ENCODE measurements at places on chromosomes 12 and 14.

GRCh38 chr12:132489078-132489601 is 811 bp upstream of the FBRSL1 start:
- no peak for DNase-seq

- DNase-seq, result no peak
Measured at GRCh38 chr12:112822056-112822455, 30.5 kb downstream of the RPH3A start.

GRCh38 chr14:91041450-91041849 is 19.0 kb downstream of the RPS6KA5 start:
- DNase-seq, result no peak

GRCh38 chr14:102826161-102826560 is 48.9 kb downstream of the TRAF3 start:
- DNase-seq, result no peak

GRCh38 chr14:102540315-102541028 is 30.9 kb upstream of the ANKRD9 start:
- DNase-seq, result no peak

GRCh38 chr12:3935078-3935477 is 61.9 kb upstream of the PARP11 start:
- DNase-seq, result no peak

DNA sequence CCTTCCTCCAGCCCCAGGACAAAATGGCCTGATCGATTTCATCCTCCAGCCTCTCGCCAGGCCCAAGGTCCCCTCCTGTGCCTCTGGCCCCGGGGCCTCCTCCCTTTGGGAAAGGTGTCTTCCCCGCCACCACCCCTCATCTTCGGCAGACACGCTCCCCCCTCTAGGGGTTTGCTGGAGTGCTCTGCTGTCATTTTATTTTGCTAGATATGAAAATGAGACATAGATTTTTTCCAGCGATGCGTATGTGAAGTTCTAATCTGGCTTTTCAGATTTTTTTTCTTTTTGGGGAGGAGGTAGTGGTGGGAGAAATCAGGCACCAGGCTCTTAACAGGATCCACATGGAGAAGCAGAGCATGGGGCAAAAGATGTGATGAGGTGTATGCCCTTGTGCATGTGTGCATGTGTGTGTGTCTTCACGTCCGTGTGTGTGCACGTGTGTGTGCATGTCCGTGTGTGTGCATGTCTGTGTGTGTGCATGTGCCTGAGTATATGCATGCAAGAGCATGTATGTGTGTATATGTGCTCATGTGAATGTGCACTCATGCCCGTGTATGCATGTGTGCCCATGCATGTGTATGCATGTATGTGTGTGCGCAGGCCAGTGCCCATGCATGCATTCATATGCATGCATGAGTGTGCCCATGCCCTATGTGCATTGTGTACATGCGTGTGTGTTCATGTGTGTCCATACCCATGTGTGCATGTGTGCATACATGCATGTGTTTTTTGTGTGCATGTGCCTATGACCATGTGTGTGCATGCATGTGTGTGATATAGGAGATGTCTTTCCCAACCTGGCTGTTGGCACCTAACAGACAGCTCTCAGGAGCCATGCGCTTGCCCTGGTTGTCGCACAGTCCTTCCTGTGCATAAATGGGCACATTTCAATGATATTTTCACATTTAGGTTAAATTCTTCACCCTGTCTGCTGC is 203.0 kb downstream of the RBM19 start:
- DNase-seq, result no peak

DNA sequence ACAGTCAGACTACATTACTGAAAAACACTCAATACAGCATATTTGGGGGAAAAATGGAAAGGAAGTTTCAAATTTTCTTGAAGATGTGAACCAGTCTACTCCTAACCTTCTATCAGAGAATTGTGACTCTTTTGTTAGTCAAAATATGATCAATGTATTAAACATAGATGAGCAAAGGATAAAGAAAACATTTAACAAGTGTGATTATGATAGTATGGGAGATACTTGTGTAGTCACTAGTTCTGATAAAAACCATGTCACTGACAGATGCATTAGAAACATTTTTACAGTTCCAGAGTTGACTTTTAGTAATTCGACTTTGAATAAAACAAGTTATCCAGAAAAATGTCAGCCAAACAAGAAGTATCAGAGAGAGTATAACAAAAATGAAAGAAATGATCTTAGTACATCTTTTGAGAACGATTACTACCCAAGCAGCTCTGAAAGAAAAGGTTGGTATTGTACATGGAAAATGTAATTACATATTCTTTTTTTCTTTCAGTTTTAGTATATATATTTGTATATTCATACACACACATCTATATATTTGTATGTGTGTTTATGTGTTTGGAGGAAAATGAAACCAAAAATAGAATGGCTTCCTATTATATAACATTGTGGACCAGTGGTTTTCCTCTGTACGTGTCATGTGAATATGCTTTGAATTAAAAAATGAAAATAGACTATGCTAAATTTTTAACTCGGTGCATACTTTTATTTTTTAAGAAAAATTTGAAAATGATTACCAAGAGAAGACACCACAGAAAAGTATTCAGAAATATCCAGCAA is 63.3 kb upstream of the ABCD2 start:
- no peak for DNase-seq

GRCh38 chr12:12877781-12878455 is 13.4 kb upstream of the GPRC5A start:
- DNase-seq, result no peak

DNA sequence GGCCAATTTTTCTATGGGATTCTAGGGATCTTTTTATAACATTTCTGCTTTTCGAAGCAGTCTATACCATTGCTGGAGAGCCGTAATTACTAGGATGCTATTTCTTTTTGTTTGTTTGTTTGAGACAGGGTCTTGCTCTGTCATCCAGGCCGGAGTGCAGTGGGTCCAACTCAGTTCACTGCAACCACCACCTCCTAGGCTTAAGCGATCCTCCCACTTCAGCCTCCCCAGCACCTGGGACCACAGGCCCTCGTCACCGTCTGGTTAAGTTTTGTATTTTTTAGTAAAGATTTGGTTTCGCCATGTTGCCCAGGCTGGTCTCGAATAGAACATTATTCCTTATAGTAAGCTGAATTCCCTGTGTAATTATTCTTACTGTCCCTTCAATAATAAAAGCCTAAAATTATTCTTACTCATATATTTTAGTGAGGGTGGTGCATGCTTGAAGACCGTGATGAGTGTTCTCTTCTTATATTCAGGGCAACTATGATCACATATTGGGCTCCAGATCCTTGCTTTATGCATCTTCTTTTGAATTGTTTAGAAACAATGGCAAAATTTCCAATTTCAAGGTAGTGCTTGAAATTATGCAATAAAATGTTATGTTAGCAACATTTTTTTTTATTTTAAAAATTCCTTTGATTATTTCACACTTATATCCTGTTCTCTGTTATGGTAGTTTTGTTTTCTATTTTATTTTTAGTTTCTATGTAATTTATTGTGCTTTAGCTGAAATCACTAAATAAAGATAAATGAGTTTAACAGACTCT is 66.2 kb downstream of the CRADD start:
- no peak for DNase-seq

DNA sequence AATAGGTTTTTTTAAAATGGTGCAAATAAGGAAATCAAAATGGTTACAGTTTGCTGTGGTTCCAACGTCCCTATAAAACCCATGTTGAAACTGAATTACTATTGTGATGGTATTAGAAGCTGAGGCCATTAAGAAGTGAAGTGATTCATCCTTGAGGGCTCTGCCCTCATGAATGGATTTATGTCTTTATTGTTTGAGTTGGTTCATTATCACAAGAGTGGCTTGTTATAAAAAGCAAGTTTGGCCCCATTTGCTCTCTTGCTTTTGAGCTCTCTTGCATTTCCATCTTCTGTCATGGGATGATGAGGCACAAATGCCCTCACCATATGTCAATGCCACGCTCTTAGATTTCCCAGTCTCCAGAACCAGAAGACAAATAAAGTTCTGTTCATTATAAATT is 62.3 kb downstream of the PRKD1 start:
- DNase-seq, result no peak

DNA sequence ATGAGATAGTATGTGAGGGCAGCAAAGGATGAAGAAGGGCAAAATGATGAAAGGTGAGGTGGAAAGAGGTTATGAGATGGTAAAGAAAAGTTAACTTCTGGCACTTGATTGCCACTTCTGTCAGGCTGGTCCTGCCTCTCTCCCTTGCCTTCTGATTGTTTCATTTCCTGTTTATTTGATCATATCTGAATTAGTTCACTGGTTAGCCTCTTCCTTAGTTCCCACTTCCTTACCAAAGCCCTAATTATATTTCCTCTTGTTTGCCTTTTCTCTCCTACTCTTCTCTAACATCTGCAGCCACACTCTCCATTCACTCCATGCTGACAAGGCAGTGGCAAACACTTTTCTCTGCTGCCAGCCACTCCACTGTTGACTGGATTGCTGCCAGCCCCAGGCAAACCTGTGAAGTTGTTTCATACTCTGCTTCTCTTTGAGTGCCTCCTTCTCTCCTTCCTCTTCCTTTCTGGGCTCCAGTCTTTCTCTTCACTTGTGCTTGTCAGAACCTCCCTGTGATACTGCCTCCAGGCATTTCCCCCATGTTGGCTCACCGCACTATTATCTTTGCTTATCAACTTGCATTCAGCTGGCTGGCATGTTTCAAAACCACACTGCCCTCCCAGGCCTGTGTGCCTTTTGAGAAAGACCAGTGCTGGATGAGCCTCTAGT is 8.1 kb downstream of the PNP start:
- no peak for DNase-seq

DNA sequence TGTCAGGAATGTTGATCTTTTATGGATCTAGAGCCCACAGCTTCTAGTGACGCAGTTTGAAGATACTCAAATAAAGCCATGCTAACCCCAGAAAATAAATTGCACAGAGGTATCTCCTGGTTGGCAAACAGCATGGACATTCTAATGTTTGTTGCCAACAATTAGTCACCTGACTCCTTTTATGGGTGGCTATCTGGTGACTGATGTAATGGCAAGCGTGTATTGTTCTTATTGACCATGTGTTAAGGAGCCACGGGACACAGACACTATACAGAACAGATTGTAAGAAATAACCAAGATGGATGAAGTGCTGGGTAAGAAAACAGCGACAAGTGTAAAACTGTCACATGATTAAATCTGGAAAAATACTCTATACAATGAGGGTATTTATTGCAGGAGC is 401.3 kb upstream of the PDE3A start:
- no peak for DNase-seq

- DNase-seq, result no peak
Measured at GRCh38 chr14:53885136-53885640, 71.4 kb downstream of the BMP4 start.

DNA sequence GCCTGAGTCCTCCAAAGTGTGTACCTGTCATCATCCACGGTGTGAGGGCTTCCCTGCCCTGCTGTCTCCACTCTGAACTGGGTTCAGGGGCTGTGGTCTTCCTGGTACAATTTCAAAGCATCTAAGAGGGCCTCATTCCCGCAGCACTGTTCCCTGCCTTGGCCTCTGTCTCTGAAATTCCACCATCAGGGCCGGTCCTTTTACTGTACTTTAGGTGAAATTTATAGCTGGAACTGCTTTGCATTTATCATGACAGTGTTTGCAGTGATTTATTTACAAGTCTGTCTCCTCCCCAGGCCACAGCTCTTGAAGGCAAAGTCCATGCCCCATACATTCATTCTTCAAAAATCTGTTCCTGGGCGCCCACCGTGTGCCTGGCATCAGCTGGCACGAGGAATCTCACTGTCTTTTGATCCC is 36.9 kb upstream of the NCOR2 start:
- no peak for DNase-seq

DNA sequence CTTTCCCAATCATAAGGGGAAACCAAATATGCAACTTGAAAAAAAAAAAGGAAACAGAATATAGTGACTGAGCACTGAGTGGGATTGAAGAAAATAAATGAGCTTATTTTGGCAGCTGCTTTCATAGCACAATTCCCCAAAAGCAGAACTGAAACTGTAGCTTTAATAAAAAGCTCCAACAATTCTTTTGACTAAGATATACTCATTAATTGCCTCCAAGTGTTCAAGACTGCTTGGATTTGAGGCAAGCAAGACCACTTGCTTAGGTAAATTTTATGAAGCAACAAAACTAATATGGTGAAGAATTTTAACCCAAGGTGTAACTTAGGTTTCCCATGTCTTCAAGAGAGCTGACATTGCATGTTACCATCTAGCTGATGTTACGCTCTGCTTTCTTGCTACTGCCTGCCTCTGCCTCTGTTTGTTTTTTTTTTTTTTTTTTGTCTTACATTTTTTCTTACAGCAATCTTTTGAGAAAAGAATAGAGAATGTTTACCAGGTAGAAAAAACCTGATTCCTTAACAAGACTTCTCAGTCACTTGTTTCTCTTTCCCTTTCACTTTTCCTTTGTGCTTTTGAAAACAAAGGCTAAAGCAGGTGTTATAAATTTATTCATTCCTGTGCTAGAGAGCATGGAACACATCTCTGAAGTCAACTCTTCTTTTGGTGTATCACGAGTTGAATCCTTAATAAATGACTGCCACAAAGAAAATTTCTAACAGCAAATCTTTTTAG is 134.4 kb downstream of the BCAT1 start:
- DNase-seq, result no peak

DNA sequence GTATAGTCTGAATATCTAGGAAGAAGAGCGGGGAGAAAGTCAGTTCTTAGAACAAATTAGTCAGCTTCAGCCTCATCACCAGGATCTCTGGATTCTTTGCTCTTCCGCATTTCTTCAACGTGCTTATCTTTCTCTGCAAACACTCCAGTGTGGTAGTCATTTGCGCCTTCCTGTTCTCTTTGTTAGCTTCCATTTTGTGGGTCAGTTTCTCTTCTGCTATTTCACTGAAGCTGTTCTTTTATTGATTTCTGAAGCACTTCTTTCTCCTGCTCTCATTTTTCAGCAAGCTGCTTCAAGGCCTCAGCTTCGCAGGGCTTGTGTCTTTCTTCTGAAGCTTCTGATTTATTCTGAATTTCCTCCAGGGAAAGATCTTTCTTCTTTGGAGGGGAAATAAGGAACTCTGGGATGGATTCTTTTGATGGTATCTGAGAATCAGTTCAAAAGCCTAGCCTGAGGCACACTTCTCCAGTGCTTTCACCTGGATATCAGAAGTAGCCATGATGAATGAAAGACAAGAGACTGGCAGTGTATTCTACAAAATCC is 13.5 kb downstream of the AMN1 start:
- no peak for DNase-seq

- no peak for DNase-seq
Measured at GRCh38 chr14:99575043-99576023, 28.7 kb downstream of the CCDC85C start.

DNA sequence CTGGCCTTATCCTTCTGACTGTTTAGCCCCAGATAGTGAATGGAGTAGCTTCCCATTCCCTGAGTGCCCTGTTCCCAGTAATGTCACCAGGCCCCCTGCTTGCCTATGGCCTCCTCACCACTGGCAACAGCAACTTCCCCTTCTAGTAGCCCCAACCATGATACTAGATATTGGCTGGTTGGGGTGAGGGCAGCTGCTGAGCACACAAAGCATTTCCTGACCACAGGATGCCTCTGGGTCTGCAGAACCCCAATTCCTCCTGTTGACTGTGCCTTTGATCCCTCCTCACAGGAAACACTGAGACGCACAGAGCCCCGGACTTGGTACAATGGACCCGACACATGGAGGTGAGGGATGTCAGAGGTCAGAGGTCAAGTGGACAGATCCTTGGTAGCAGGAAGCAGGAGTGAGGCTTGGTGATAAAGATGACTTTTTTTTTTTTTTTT is 597 bp downstream of the SOAT2 start:
- DNase-seq, result no peak

GRCh38 chr12:79850610-79851299 is 84.1 kb downstream of the PPP1R12A start:
- DNase-seq, result no peak

- DNase-seq, result no peak
Measured at GRCh38 chr12:110175201-110175600, 51.0 kb downstream of the IFT81 start.

- no peak for DNase-seq
Measured at GRCh38 chr12:128312661-128313060, 45.7 kb downstream of the TMEM132C start.
